ENCODE measurements at places on chromosomes 7 and 10. TPM values are rescaled to one million over a fixed set of nuclear protein-coding genes. Genes with fewer than 3 reads are reported as not detected.

The TRIM4 gene
- total RNA-seq = 25.8 TPM

The HTR7 gene
- total RNA-seq = not detected

The ELOVL3 gene
- total RNA-seq = not detected

The MRLN gene
- not detected for total RNA-seq

The SERPINE1 gene
- 1,952 TPM for total RNA-seq

The PNLIPRP1 gene
- not detected for total RNA-seq

The UFSP1 gene
- total RNA-seq = 4.8 TPM

The CUEDC2 gene
- 74.5 TPM for total RNA-seq

The PRF1 gene
- total RNA-seq = not detected
